ENCODE measurements at places on chromosomes 13 and 19.

DNA sequence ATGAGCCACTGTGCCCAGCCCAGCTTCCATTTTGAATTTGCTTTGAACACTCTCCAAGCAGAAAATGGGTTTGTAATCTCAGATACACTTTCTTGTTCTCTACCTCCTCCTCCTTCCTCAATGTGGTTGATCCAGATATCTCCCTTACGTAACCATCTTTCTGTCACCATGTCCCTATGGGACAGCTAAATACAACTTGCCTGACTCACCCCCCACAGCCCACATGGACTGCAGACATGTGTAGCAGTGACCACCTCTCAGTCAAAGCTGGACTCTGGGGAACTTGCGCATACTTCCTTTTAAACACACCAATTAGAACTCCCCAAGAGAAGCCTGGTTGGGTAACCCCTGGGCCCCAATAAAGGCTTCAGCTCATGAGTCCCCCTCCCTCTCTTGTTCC is 10.8 kb upstream of the ZNF799 start:
- DNase-seq, result no peak

- DNase-seq, result no peak
Measured at GRCh38 chr19:51550848-51551672, 19.6 kb upstream of the SIGLEC6 start.

GRCh38 chr13:95497381-95497807 is 55.1 kb upstream of the CLDN10 start:
- DNase-seq, result peak; percentile 83

- DNase-seq, result no peak
Measured at GRCh38 chr13:102298051-102298450, 103.8 kb downstream of the FGF14 start.

- no peak for DNase-seq
Measured at GRCh38 chr19:14116525-14116917, 1.0 kb downstream of the PRKACA start.

DNA sequence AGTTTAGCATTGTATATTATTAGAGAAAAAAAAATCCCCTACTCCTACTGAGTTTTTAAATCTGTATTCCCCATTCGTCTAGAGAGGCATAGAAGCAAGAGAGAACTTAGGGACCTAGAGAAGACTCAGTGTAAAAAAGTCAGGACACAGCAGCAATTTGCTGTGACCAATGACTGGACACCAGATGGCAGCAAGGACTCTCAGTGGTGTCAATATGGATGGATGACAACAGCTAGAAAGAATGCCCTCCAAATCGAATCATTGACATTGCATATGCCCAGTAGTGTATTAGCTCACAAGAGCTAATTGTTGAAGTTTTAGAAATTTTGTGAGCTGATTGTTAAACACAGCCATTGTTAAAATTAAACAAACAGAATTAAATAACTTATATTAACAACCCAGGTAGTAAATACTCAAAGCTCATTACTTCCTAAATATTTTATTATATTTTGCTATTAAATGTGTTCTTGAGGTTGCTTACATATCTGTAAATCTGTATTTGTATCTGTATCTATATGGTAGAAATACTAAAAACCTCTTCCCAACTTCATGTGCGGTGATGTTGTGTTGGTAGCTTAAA is 43.9 kb downstream of the SIAH3 start:
- peak; percentile 43 for DNase-seq

DNA sequence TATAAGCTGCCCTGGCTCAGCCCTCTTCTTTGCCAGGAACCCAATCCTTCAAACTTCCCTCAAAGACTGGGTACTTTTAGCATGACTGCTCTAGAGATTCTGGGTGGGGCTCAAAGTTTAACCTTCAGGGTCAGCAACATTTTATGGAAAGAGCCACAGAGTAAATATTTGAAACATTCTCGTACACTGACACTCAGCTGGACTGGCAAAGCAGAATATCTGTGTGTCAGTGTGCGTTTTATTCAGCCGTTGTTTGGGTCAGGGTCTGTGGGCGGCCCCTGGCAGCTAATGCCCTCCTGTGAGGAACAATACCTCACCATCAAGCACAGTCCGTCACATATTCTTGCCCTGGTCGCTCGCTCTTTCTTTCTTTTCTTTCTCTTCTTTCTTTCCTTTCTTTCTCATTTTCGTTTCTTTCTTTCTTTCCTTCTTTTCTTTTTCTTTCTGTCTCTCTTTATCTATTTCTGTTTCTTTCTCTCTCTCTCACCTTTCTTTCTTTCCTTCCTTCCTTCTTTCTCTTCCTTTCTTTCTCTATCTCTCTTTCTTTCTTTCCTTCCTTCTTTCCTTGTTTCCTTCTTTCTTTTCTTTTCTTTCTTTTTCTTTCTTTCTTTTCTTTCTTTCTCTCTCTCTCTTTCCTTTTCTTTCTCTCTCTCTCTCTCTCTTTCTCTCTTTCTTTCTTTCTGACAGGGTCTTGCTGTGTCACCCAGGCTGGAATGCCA is 10.7 kb downstream of the DPRX start:
- no peak for DNase-seq

GRCh38 chr13:26721251-26722121 is 39.1 kb downstream of the GPR12 start:
- peak; percentile 91 for DNase-seq

DNA sequence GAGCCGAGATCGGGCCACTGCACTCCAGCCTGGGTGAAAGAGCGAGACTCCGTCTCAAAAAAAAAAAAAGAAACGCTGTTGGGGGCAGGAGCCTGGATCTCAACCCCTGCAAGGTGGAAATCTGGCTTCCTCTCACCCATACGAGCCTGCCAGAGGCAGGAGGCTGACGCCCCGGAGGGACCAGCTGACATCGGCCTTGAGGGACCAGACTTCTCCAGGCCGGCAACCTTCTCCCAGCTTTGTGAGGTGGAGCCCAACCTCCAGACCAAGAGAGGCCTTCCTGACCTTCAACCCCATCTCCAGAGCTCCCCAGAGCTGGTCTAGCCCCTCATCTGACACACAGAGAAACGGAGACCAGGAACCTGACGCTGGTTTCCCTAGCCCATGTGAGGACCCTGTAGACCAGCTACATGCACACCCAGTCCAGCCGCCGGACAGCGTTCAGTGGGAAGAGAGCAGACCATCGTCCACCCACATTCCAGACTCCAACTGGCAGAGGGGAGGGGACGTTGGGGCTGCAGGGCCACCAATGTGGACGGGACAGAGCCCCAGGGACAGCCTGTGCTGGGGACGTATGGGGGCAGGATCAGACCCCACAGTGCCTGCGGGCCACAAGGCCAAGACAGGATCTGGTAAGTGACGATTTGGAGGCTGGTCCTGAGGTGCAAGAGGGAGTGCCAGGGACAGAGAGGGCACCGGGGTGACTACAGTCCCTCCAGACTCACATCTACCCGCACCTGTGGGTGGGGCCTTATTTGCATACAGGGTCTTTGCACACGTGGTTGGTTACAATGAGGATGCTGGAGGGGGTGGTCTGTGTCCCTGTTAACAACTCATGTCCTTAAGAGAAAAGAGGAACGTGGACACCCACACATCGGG is 11.4 kb downstream of the SBNO2 start:
- DNase-seq, result no peak

GRCh38 chr19:11324079-11324661 is 15.3 kb downstream of the RAB3D start:
- peak; percentile 69 for DNase-seq

- DNase-seq, result peak; percentile 20
Measured at GRCh38 chr19:14203177-14203576, 2.8 kb downstream of the ADGRL1 start.

DNA sequence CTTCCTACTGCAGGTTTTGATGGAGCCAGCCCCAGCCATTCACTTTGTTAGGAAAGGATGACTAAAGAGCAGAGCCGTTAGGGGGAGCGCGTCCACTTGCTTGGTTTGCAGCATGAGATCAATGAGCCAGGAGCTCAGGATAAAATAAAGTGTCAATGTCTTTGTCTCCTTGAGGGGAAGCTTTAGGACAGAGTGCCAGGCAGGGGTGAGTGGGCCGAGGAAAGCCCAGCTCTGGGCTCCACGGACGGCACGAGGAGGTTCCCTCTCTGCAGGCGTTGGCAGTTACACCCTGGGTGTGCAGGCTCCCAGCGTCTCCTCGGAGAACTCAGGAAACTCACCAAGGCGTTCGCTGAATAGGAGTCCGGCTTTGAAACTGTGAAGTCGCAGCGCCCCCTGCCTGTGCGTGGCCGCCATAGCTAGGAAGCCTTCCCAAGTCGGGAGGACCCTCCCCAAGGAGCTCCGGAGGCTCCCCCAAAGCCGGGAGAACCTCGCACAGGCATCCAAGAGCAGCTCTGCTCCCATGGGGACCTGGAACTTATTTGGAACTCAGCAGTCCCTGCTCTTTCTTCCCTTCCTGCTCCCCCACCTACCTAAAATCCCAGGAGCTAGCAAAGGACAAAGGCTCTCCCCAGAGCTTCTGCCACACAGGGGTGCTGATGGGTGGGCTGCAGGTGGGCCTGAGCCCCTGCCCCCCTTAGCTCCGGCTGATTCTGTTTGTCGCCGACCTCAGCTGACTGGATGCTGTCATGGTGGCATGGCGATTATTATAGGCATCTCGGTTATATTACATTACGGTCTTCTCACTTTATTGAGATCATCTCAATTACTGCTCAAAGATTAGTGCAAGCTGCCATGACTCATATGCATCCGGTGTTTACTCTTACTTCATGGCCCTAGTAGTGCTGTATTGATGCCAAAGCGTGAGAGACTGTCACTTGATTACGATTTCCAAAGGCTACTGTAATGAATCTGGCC is 34.4 kb downstream of the GSX1 start:
- peak; percentile 73 for DNase-seq

DNA sequence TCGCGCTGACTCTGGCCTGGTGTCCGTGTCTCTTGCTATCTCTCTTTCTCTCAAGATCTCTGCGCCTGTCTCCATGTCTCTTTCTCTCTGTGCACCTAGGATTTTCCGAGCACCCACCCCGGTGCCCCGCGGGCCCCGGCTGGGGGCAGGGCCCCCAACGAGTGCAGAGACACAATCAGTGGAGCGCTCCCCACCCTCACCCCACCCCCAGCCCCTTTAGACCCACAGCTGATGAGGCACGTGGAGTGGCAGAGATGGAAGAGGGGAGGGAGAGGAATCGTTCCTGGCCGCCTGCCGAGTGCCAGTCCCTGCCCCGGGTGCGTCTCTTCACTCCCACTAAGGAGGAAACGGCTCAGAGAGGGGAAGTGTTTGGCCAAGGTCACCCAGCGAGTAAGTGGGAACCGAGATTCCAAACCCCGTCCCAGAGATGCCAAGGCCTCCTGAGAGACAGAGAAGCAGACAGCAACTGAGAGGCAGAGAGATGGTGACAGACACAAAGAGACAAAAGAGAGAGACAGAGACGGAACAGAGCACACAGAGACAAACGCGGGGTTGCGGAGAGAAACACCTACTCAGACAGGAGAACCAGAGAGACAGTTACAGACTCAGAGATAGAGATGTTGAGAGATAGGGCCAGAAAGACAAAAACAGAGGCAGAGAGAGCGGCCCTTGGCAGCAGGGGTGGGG is 626 bp upstream of the BCL3 start:
- DNase-seq, result peak; percentile 73

DNA sequence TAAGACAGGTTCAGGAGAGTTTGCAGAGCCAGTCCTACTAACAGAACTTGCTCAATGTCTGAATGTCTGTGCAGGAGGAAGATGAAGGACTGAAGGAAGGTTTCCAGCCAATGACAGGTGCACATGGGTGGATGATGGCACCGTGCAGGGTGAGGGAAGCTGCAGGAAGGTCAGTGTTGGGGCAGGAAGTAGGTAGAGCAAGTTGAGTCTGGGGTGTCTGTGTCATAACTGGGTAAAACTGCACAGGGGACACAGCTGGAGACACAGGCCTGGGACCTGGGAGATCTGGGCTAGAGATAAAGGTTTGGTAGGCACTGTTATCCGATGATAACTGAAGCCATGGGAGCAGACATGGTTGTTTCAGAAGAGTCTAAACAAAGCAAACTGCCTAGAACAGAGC is 116.9 kb downstream of the USP12 start:
- DNase-seq, result no peak

DNA sequence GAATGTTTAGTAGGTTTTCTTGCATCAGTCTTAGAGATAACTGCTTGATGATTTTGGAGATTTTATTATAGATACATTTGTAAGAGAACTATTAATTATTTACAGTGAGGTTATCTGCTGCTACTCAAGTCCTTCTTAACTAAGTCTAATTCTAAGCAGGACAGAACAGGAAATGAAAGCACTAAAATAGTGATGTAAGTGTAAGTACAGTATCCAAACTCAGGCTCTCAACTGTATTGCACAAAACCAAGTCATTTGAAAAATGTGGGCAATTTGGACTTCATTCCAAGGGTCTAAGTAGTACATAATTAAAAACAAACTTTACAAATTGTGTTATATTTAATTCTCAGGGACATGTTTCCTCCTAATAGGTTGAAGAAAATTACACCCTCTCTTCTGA is 417.1 kb downstream of the ITGBL1 start:
- no peak for DNase-seq

GRCh38 chr19:39070888-39071287 is 13.3 kb upstream of the ACP7 start:
- DNase-seq, result no peak
